ENCODE measurements at places on chromosomes 5 and 9.

- DNase-seq: peak; percentile 30
These were observed 13.9 kb downstream of the FAM193B start for GRCh38 chr5:177540438-177540837.

DNA sequence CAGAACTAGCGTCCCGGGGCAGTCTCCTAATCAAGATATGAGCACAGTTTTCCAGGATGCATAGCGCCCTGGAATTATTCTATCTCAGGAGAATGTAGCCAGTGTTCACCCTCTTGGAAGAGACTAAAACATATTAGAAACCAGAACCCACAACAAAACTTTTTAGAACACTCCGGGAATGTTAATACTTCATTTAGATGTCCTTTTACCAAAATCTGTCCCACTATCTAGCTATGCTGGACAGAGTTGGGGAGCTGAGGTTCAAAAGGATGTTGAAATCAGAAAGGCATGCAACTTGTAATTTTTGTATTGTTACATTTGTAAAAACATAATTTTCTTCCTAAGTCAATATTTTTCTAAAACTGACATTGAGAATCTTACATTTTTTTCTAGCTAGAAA is 386.5 kb upstream of the RFX3 start:
- DNase-seq: peak; percentile 28

- no peak for DNase-seq
These were observed 299.9 kb upstream of the MSX2 start for GRCh38 chr5:174424219-174425053.

- DNase-seq: peak; percentile 28
These were observed 149.4 kb downstream of the MACROH2A1 start for GRCh38 chr5:135249658-135250057.

DNA sequence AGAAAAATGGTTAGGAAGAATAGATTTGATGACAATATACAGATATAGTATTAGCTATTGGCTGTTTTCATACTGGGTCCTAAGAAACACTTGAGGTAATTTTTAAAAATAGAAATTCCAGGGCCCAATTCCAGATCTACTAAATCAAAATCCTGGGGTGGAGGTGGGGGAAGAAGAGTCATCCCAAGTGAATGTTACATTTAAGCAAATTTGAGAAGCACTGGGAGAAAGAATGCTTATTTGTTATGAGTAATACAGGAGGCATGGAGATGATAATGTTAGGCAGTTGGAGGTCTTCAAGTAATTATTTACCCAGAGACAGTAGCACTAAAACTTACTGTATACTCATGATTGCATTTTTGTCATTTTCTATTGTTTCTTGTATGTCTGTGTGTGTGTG is 93.0 kb upstream of the DAB2 start:
- peak; percentile 91 for DNase-seq

DNA sequence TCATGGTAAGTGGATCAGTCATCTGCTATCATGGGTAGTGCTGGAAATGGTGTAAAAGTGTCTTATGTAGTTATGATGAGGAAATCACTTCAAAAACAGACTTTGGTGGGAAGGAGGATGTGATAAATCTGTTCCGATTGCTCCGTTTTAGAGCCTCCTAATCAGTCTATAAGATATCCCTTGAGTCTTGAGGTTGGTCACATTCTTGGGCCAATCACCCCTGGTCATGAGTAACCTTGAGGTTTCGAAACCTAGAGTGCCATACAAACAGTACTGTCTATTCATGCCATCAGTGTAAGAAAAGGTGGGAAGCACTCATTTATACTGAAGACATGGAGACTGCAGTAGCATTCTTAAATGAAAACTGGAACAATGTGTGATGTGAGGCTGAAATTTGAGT is 45.8 kb downstream of the LRRTM2 start:
- DNase-seq: peak; percentile 49

- DNase-seq: peak; percentile 68
These were observed 24.6 kb downstream of the RFK start for GRCh38 chr9:76369583-76369982.

- peak; percentile 60 for DNase-seq
These were observed 75.9 kb downstream of the AUH start for GRCh38 chr9:91285729-91286353.

- no peak for DNase-seq
These were observed 255.3 kb downstream of the FSTL4 start for GRCh38 chr5:133356984-133357421.

DNA sequence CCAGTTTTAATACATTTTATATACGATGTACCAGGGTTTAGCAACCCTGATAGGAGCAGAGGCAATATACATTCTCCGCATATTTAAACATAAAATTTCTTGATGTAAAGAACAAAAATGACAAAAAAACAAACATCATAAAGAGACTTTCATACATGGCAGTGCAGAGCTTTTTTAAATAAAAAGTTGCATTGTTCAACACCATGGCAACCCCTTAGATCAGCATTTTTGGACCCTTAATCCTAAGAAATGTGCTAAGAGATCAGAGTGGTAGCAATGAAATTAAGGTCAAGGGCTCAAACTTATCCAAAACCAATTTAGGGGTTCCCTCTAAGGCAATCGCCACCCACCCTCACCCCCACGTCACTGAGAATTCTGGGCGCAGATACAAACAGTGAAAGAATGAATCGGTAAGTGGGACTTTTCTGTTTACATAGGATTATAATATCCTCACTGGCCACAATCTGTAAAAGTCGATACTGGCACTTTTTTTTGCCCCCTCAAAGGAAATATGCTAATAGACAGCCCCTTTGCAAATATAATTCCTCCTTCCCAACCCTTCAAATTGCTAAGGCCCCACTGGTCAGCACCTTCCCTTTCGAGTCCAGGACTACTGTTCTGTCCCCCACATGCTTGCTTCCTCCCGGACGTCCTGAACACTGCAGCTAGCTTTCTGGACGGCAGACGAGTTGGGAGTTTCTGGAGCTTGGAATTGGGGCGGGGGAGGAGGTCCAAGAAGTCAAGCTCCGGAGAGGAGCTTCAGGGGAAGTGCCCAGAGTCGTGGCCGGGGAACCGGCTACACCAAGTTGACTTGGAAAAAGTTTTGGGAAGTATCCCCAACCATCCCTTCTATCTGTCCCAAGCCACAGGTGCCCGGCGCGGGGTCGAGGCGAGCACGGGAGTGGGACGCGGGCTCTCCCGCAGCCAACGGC is 2.2 kb downstream of the GAS1 start:
- DNase-seq: peak; percentile 40

DNA sequence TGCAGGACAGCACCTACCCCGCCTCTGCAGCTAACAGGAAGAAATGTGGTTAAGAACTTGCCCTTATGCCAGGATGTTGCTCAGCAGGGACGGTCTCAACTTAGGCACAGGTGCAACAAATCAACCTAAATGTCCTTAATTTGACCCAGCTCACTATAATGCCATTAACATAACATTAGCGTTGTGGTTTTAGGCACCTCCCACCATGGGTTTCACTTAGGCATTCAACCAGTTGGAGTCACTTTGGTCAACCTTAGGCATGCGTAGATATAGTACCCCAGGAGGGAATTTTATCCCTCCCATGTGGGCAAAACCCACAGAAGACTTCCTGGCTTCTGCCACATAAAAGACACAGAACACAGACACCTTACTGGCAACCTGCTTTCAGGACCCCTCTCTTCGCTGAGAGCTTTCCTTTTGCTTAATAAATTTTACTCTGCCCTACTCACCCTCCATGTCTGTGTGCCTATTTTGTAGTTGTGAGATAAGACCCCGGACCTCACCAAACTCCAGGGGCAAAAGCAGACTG is 8.7 kb upstream of the ERAP1 start:
- DNase-seq: no peak

- DNase-seq: peak; percentile 60
These were observed 131.2 kb downstream of the FBN2 start for GRCh38 chr5:128406803-128407202.

GRCh38 chr9:5909976-5910375 is 19.3 kb downstream of the MLANA start:
- DNase-seq: peak; percentile 19

DNA sequence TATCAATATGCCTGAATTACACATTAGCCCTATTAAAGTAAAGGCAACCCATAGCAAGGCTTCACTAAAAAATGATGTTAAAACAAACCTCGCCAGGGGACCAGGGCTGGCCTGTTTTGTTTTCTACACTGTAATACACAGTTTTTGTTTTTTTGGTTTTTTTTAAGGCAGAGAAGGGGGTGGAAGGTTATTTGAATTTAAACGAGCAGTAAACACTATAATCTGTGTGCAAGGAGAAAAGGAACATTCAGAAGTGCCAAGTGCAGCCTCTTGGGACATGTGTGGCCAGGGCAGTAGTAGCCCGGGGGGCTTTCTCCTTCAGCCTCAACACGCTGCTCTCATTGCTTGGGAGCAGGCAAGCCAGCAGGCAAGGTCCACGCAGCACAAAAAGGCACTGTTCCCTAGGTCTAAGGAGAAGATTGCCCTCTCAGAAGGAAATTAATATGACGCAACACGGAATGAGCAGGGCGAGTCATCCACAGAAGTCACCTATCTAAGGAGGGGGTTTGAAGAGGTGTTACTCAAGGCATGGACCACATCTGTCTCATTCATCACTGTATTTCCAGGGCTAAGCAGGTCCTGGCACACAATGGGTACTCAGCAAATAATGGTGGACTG is 16.2 kb downstream of the SIL1 start:
- peak; percentile 65 for DNase-seq

DNA sequence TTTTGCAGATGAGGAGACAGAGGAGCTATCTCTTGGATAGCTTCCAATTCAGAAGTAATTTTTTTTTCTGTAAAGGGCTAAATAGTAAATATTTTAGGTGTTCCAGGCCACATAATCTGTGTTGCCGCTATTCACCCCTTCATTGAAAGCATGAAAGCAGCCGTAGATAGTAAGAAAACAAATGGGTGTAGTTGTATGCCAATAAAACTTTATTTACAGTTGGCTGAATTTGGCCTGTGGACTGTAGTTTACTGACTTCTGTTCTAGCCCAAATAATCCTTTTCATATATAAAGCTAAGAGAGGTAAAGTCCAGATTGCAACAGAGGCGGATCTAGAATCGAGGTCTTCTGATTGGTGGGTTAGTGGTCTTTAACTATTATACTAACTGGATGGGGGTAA is 128.9 kb downstream of the SLF1 start:
- no peak for DNase-seq

DNA sequence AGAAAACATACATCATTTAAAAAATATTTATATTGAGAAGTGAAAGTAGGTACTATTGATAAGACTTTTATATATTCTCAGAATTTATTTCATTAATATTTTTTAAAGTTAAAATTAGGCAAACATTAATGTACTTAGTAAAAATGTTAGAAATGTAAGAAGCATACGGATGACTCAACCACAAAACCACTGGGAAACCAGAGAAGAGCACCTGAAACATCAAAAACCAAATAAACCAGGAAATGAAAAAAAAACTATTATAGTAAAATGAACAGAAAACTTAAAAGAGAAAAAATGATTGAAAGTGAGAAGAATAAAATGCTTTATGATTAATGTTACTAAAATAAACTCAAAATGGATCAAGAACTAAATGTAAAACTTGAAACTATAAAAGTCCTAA is 233.2 kb upstream of the DAB2 start:
- peak; percentile 54 for DNase-seq

- DNase-seq: no peak
These were observed 39.0 kb downstream of the SEMA4D start for GRCh38 chr9:89458768-89459496.

GRCh38 chr5:131634666-131634995 is 398 bp downstream of the RAPGEF6 start:
- peak; percentile 37 for DNase-seq

DNA sequence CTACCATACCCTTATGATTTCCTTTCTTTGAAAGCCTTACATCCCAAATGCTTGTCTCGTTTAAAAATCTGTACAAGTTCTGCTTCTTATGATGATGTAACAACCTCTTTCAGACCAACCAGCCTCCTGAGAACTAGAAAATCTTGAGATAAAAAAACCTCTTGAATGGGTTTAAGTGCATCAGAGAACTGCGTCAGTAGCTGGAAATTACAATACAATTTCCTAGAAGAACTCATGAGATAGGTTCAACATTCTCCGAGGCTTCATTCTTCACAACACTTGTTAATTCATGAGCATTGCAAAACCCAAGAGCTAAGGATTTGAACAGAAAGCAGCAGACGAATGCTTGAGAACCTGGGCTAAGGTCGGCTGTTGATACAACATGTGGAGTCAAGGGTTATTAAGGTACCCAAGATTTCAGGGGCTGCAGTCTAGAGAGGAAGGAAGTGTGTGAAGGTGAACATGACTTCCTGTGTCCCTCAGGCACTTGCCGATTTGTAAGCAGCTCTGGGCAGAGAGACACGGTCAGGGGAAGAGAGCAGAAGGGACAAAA is 286.0 kb downstream of the ICE1 start:
- no peak for DNase-seq

DNA sequence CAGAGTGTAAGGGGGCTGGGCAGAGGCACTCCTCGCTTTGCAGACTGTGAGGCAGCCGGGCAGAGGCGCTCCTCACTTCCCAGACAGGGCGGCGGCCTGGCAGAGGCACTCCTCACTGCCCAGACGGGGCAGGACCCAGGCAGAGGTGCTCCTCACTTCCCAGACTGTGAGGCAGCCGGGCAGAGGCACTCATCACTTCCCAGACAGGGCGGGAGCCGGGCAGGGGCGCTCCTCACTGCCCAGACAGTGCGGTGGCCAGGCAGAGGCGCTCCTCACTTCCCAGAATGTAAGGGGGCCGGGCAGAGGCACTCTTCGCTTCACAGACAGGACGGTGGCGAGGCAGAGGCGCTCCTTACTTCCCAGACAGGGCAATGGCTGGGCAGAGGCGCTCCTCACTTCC is 442.5 kb downstream of the SPATA31D1 start:
- no peak for DNase-seq

DNA sequence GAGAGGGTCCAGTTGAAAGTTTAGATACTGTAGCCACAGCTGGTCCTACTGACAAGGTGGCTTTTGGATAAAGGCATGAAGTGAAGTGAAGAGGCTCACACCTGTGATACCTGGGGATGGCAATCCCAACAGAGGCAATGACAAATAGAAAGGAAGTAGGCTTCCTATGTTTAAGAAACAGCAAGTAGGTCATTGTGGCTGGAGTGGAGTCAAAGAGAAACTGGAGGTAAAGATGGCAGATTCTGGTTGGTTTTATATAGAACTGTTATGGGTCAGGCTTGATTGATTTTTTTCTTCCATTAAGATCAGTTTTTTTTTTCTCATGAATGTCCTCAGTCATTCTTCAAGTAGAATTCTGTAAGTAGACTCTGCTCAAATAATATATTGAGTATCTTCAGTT is 79.5 kb downstream of the ANXA1 start:
- DNase-seq: no peak

DNA sequence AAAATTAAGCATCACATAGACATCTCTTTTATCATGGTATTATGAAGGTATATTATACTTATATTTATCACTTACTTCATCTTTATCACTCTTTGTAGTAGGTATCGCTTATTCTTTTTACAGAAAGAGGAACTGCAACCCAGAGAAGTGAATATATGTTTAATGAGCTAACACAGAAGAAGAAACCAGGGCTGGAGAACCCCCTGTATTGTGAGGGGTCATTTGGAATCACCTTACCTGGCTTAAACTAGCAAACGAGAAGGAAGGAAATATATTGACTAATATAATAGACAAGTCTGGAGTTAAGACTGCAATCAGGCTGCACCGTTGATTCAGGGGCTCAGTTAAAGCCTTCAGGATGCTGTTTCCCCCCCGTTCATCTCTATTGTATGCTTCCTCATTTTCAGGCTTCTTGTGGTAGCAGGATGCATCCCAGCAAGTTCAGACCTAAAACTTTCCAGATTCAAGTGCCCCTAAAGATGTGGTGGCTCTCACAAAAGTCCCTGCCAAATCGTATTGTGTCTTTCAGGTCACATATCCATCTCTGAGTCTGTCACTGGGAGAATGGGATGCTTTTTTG is 146.4 kb downstream of the GCNT1 start:
- DNase-seq: no peak

GRCh38 chr9:89593727-89594427 is 10.9 kb upstream of the GADD45G start:
- DNase-seq: peak; percentile 36

GRCh38 chr5:99614888-99615287 is 686.1 kb upstream of the CHD1 start:
- no peak for DNase-seq
